GM23338 (cell line): ENCODE measurements at places on chromosomes 1 and 21. TPM values are rescaled to one million over a fixed set of nuclear protein-coding genes. Genes with fewer than 3 reads are reported as not detected.
A peak's percentile ranks its signal among the peaks of the same experiment; 100 is the strongest.

GRCh38 chr1:157137046-157137407 lies 1.2 kb downstream of the ETV3 start:
- H3K27me3 ChIP-seq: peaks cover 4% of the 10 kb centered on the region; the same call in 1 of the 2 replicates
- H3K4me3 ChIP-seq: peak overlapping the region; percentile 83
- no peak overlapping the region for H3K27ac ChIP-seq
- peaks cover 41% of the 10 kb centered on the region for H3K4me1 ChIP-seq
- DNase-seq: no peak

DNA sequence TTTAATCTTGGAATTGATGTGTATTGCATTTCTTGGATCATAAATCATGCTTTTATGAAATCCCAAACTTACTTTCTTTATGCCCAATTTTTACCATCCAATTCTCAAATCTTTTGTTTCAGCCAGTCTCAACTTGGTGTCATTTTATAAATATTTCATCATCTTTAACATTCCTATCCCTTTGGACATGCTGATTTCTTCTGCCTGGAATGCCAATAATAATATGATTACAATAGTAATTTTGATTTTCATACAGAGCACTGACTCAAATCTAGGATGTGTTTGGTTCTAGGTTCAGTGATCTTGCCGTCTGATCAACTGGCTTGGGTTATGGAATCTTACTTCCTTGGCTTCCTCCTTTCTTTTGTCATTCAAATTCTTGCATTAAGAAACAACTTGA lies 12.8 kb downstream of the RRP15 start:
- H3K4me1 ChIP-seq: peaks cover 88% of the 10 kb centered on the region
- no peaks in the 10 kb centered on the region for H3K27me3 ChIP-seq
- no peak for DNase-seq
- H3K4me3 ChIP-seq: no peak overlapping the region

DNA sequence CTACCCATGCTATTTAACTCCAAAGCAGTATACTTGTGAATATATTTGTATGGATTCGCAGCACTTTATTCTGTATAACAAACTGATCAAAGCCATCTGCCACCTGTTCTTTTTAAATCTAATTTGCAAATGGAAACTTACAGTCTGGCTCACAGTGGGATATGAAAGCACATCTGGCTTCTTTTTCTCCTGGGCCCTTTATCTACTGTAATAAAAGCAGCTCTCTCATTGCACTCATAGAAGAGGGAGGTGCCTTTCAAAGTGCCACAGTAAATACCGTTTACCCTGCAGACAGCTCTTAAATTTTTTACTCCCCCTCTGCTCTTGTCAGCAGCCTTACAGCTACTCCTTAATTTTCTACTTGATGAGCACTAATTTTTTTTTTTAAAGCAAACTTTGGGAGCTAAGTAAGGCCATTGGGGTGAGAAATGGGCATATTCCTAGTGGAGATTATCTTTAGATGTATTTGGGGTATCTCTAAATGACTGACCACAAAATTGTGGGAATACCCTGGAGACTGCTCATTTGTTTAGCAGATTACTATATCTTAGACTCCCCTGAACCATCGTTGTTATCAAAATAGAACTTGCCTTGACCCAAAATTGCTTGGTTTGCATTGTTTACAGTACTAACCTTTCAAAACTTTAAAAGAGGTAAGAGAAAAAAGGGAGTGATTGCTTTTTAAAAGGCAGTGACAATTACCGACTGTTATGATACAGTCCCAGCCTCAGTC lies 110.1 kb downstream of the VPS13D start:
- H3K36me3 ChIP-seq: no peaks in the 10 kb centered on the region
- no peak overlapping the region for H3K4me3 ChIP-seq
- no peaks in the 10 kb centered on the region for H3K27me3 ChIP-seq

Gene KRTAP19-1
- not detected in 2 replicates for total RNA-seq

DNA sequence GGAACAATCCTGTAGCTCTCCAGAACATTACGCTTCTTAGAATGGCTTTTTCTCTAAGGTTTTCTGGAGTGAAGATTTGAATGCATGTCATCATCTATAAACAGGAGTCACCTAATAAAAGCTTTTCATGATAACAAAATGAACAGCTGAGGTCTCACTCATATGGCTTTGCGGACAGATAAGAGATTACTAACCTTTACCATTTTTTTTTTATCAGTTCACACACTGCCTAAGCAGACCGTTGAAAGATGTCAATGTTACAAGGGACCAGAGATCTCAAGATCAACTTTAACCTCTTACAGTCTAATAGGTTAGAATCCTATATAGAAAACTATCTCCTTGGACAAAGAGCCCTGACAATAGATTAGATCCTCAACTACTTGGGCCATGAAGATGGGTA lies 41.4 kb downstream of the SCMH1 start:
- no peak for DNase-seq
- no peaks in the 10 kb centered on the region for H3K4me1 ChIP-seq
- H3K27me3 ChIP-seq: no peaks in the 10 kb centered on the region
- peaks cover 14% of the 10 kb centered on the region for H3K36me3 ChIP-seq
- no peak overlapping the region for H3K27ac ChIP-seq
- no peak overlapping the region for H3K4me3 ChIP-seq

DNA sequence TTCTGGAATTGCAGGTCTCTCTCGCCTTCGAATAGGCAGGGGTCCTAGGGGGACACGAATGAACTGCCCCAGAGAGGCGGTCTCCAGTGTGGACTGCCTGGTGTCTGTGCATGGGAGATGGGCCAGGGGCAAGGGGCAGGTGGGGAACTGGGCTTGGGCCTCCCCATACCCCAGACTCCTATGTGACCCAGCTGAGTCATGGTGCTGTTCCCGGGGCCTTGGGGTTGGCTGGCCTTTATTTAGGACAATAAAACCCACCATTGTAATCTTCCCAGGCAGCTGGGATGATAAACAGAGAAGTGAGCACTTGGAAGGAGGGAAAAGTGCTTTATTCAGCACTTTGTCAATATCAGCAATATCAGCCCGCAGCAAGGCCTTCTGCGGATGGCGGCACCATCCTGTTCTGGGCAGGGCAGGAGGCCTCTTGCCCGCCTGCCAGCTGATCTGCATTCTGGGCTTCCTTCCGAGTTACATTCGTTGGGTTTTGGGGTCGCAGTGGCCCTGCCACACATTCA lies 209.0 kb upstream of the TMEM51 start:
- no peaks in the 10 kb centered on the region for H3K27me3 ChIP-seq
- no peak for DNase-seq
- peaks cover 16% of the 10 kb centered on the region for H3K4me1 ChIP-seq
- no peak overlapping the region; the same call in 1 of the 2 replicates for H3K27ac ChIP-seq
- H3K4me3 ChIP-seq: no peak overlapping the region

DNA sequence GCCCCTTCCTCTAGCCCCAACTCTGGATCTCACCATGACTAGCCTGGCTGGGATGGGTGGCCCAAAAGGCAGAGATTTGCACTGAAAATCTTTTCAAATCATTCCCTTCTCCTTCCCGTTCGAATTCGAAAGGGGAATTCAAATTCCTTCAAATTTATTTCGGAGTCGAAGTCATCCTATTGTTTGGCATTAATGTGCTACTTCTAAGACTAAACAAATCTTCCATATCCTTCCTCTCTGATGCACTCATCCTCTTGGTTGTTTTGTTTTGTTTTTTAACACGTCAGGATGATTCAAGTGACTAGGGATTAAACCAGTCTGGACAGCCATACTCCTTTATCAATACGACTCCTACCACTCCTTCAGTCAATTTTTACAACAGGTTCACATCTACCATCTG lies 95.5 kb upstream of the SGIP1 start:
- no peaks in the 10 kb centered on the region for H3K27me3 ChIP-seq
- no peak overlapping the region for H3K4me3 ChIP-seq
- H3K27ac ChIP-seq: no peak overlapping the region
- DNase-seq: no peak
- H3K4me1 ChIP-seq: peaks cover 9% of the 10 kb centered on the region
- H3K36me3 ChIP-seq: no peaks in the 10 kb centered on the region

DNA sequence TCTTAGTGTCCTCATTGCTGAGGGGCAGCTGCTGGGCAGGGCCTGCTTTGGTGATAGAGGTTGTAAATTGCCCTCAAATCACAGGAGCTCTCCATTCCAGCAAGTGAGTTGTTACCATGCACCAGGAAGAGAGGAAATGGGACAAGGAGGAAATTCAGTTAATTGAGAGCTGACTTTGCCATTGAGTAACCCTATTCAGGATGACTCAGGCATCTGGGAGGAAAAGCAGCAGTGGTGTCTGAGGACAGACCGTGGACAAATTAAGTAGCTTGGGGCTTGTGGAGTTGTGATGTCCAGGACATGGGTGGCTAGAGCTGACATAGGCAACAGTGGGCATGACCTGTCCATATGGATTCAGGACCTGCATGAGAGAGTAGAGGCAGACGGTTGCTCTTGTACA lies 5.9 kb downstream of the ARHGEF10L start:
- H3K27ac ChIP-seq: 0 out of 2 replicates have a peak overlapping the region, but pooled peaks have one; percentile 73
- H3K4me1 ChIP-seq: peaks cover 77% of the 10 kb centered on the region
- no peak for DNase-seq

Gene GNAT2
- 0.21 TPM in 1 of 2 replicates, not detected in the other for total RNA-seq

GRCh38 chr1:25135909-25136308 lies 96.4 kb downstream of the SYF2 start:
- peaks cover 6% of the 10 kb centered on the region; the same call in 1 of the 2 replicates for H3K4me1 ChIP-seq
- no peaks in the 10 kb centered on the region for H3K27me3 ChIP-seq
- no peaks in the 10 kb centered on the region for H3K36me3 ChIP-seq
- H3K4me3 ChIP-seq: no peak overlapping the region
- DNase-seq: no peak

DNA sequence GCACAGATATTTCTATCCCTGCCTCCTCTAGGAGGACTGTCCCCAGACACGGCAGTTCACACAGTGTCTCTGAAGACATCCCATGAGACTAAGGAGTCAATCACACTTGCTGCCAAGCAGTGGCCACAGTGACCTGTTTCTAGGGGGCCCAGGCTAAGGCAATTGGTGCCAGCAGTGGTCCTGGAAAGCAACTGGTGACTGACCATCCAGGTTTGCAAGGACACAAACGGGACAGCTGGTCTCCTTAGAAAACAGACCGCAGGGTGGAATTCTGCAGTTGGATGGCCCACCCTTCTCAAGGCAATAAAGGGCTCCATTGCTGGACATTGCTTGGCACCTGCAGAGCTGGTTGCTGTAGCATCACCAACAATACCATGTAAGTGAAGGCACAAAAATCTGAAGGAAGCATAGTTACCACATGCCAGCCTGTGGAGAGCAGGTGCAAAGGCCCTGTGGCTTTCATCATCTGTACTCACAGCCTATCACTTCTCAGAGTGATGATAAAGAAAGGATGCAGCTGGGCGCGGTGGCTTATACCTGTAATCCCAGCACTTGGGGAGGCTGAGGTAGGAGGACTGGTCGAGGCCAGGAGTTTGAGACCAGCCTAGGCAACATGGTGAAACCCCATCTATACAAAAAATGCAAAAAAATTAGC lies 81.5 kb downstream of the STUM start:
- H3K4me1 ChIP-seq: no peaks in the 10 kb centered on the region
- no peaks in the 10 kb centered on the region for H3K36me3 ChIP-seq
- H3K4me3 ChIP-seq: no peak overlapping the region
- no peak for DNase-seq
- H3K27me3 ChIP-seq: peaks cover 13% of the 10 kb centered on the region

GRCh38 chr1:21904454-21904703 lies 32.7 kb downstream of the HSPG2 start:
- H3K36me3 ChIP-seq: no peaks in the 10 kb centered on the region
- no peaks in the 10 kb centered on the region for H3K4me1 ChIP-seq
- H3K27ac ChIP-seq: no peak overlapping the region
- no peak for DNase-seq

- no peaks in the 10 kb centered on the region for H3K27me3 ChIP-seq
- H3K36me3 ChIP-seq: no peaks in the 10 kb centered on the region
- H3K4me1 ChIP-seq: no peaks in the 10 kb centered on the region
- no peak for DNase-seq
Measured at GRCh38 chr21:45801989-45802388, 158.5 kb downstream of the PCBP3 start.

DNA sequence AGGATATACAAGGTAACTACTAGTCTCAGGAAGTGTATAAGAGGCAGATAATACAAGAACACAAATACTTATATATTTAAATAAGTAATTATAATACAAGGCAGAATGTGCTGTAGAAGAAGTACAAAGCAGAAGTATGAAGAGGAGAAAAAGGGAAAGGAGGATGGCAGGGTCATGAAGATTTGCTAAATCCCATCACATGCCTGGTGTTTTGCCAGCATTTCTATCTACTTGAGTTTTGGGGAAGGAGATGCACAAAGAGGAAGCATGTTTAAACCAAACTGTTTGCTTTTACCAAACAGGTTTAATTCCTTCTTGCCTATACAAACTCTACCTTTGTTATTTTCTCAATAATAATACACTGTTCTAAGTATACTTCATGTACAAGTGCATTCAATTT lies 60.9 kb upstream of the PODN start:
- H3K27ac ChIP-seq: no peak overlapping the region
- no peak for DNase-seq
- no peaks in the 10 kb centered on the region for H3K27me3 ChIP-seq
- H3K36me3 ChIP-seq: no peaks in the 10 kb centered on the region
- no peaks in the 10 kb centered on the region for H3K4me1 ChIP-seq

- no peak overlapping the region for H3K27ac ChIP-seq
- H3K4me3 ChIP-seq: no peak overlapping the region
- DNase-seq: no peak
Measured at GRCh38 chr1:48194801-48195200, 27.7 kb upstream of the SLC5A9 start.

Gene UBE2U
- not detected in 2 replicates for total RNA-seq

Gene RAB25
- total RNA-seq: 21.3 and 30.0 TPM in 2 replicates

DNA sequence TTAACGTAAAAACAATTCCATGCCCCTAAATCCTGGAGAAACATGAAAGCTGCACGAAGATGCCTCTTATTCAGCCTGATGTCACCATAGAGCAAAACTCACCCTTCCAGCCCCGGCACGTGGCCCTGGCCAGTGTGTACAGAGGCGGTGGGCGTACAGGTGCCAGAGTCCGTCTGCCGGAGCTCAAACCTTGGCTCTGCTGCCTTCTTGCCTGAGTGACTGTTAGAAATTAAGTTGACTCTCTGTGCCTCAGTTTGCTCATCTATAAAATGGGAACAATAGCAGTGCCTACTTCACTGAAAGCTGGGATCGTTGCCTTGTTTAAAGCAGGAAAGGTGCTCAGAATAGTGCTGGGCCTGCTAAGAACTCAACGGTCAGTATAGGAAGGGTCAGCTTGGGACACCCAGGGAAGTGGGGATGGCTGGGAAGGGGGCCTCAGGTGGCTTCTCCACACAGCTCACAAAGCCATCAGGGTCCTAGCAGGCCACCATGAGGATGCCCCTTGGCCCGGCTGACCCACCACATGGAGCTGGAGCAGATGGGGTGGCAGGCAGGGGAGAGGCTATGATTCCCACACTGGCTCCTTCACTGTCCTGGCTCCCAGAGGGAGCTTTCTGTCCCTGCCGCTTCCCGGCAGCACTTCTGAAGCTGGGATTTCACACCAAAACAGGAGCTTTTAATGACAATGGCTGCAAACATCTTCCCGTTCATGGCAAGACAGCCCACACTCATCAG lies 237.2 kb downstream of the NPHP4 start:
- H3K4me1 ChIP-seq: no peaks in the 10 kb centered on the region
- H3K27ac ChIP-seq: no peak overlapping the region
- DNase-seq: no peak
- H3K27me3 ChIP-seq: no peaks in the 10 kb centered on the region

Gene CYP4A11
- total RNA-seq: not detected in 2 replicates

Gene RYR2
- 6.7 and 10.0 TPM in 2 replicates for total RNA-seq

Gene TP73
- 1.8 and 3.4 TPM in 2 replicates for total RNA-seq

- no peak for DNase-seq
- H3K4me3 ChIP-seq: no peak overlapping the region
- H3K27ac ChIP-seq: no peak overlapping the region
- no peaks in the 10 kb centered on the region for H3K36me3 ChIP-seq
Measured at GRCh38 chr1:30692201-30692947, 31.0 kb downstream of the MATN1 start.

Gene GJA4
- 1.7 and 2.2 TPM in 2 replicates for total RNA-seq

Gene MCOLN2
- 10.0 and 10.9 TPM in 2 replicates for total RNA-seq

Gene HES3
- 49.7 and 50.4 TPM in 2 replicates for total RNA-seq

Gene KMO
- total RNA-seq: not detected in 2 replicates
